GM18507 (cell line): ENCODE measurements at places on chromosomes 16 and 17.
A peak's percentile ranks its signal among the peaks of the same experiment; 100 is the strongest.

DNA sequence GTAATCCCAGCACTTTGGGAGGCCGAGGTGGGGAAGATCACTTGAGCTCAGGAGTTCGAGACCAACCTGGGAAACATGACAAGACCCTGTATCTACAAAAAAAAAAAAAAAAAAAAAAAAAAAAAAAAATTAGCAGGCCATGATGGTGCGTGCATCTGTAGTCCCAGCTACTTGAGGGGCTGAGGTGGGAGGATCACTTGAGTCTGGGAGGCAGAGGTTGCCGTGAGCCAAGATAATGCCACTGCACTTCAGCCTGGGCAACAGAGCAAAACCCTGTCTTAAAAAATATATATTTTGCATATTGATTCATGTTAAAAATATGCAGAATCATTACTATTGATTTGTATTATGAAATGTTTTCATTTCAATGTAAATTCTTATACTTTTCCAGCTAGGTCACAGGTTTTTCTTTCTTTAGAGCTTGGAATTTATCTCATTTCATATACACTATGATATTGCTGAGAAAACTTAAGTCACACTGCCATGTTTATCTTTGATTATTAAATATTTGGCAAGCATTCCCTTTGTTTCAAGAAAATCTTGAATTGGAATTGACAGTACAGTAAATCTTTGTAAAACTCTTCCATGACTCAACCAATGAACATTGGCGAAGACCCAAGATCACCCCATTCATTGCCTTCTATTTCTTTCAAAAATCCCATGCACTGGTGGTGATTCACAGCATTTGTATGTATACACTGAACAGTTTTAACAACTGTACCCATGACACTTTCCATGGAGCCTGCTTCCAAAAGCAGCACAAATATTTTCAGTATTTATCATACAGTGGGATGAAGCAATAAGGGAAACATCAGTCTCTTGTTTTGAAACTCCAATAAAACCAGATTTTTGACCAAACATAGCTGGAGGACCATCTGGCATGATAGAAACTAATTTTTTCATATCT lies 83.5 kb upstream of the TNRC6A start:
- no peak for DNase-seq

DNA sequence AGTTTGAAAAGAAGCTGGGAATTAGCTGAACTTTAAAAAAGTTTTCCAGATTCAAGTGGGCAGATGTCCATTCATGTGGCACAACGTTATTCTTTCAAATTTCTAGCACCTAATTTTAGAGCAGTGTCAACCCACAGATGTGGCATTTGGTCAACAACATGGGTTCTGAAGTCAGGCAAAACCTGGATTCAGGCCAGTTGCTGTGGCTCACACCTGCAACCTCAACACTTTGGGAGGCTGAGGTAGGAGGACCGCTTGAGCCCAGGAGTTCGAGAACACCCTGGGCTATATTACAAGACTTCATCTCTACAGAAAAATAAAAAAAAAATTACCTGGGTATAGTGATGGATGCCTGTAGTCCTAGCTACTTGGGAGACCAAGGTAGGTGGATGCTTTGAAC lies 380.2 kb upstream of the SALL1 start:
- DNase-seq: no peak

DNA sequence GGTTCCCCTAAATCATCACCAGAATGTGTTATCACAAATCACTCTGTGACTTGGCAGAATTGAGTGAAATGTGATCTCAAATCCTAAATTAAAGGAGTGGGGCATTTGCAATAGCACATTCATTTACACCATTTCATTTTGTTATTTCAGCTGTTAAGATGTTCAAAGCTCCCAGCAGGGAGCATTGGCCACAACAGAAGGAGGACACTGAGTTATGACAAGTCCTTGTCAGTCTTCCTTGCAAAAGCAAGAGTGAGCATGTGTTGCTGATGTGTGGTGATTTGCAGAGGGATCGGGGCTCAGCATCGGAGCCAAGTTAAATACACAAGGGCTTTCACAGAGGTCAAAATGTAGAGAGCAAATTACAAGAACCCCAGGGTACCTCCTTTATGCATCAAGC lies 372.2 kb upstream of the CDH5 start:
- no peak for DNase-seq

GRCh38 chr17:82531431-82531881 lies 11.9 kb downstream of the FOXK2 start:
- no peak for DNase-seq

- no peak for DNase-seq
Measured at GRCh38 chr17:75407655-75408352, 2.3 kb upstream of the GRB2 start.

- DNase-seq: no peak
Measured at GRCh38 chr16:68342620-68343019, 31.8 kb downstream of the PRMT7 start.

DNA sequence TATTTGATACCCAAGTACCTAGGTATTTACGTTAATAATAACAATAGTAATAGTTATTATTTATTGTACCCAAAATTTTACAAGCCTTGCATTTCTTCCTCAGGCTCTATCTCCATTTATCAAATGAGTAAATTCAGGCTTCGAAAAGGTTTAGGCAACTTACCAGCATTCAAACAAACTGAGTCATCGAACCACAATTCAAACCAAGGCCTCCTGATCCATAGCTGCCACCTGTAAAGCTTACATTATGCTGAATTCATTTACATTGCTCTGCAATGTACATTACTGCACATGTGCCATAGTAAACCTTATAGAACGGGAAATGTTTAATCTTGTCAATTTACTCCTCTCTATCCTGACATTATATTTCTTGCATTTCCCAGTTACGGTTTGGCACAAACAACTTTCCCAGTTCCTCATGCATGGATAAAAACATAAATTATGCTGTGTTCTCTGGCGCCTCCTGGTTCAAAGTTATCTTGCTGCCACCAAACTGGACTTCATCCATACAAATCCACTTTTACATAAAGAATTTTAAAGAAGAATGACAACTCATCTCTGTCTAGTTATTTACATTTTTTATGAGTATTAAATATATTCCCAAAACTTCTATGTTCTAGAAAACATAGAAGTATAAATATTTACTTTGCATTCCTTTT lies 360.6 kb upstream of the SOX9 start:
- DNase-seq: no peak

- peak; percentile 73 for DNase-seq
Measured at GRCh38 chr16:85569615-85570212, 43.4 kb upstream of the GSE1 start.

GRCh38 chr16:4826980-4827379 lies 20.1 kb downstream of the GLYR1 start:
- DNase-seq: no peak

DNA sequence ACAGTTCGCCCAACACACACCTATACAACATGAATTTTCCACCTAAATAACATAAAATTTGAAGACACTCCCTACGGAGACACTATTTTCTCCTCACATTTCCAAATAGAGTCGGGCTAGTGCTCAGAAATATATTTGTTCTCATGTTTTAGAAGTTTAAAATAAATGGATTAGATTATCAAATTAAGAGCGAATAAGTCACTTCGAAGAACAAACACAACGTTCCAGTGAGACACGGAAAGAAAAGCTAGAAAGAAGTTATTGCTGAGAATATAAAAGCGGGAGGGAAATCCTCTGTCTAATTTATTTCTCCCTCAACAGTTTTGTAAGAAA lies 2.0 kb upstream of the HS3ST3B1 start:
- no peak for DNase-seq

DNA sequence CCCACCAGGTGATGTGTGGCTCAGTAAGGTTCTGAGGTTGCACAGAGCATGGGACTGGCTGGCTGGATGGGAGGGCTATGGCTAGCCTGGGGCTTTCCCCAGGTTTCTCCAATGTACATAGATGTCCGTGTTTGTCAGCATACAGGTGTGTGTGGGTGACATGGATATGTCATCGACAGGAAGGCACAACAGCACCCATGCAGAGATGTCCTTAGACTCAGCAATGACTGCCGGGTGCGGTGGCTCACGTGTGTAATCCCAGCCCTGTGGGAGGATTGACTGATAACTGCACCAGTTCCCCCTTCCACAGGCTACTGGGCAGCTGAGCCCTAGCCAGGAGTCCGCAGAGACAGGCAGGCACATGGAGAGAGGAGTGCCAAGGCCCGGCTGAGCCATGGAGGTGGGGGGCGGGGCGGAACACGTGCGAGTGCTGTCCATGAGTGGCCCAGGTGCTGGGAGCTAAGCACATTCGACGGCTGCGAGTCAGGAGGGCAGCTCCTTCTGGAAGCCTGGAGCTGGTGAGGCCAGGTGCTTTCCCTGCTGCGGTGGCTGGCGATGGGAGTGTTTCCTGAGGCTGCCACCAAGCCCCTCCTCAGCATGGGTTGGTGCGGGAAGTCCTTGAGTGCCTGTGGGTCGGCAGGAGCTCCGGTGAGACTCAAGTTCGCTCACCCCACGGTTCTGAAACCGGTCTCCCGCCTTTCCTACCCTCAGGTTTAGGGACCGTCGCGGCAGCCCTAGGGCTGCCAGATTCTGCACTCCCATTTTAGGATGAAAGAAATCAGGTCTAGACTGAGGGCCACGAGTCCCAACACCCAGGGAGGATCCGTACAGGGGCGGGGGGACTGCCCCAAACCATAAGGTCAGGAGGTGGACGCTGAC lies 858 bp upstream of the ASPSCR1 start:
- DNase-seq: no peak

DNA sequence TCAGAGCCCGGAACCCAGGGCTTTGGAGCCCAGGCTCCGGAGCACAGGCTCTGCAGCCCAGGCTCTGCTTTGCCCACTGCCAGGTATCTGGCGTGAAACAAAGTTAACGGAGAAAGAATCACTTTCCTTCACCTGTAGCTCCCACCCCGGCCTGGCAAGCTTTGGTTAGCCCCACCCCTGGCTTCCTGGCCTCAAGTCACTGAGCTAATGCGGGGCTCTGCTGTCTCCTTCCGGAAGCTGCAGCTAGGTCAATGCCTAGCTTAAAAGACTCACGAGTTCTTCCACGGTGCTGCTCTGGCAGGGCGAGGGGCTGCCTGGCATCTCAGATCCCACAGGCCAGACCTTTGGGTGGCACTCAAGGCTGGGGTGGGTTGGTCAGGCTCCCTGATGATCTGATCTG lies 21.1 kb upstream of the SPPL2C start:
- DNase-seq: no peak

DNA sequence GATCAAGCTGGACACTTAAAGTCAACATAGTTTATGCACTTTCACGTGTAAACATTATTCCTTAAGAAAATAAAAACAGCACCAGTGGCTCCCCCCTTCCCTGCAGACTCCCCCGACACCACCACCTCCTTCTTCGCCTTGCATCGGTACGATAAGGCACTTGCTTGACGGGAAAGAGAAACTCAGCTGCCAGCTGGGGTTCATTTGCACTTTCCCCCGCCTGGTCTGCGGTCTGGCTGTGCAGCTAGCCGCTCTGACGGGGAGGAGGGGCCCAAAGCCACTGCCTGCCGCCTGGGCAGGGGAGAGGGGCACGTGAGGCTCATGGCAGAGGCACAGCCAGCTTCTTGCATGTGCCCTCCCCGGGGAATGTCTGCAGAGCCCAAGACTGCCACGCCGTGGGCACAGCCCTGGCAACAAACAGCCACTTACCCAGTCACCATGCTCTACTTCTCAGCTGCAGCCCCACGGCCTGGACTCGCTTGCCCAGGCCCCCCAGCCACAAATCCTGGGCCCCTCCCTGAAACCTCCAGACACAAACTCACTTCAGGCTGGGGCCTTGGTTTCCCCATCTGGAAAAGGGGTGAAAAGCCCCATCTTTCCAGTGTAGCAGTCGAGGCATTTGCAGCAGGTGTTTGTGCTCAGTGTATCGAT lies 16.5 kb upstream of the PRM1 start:
- DNase-seq: peak; percentile 60

DNA sequence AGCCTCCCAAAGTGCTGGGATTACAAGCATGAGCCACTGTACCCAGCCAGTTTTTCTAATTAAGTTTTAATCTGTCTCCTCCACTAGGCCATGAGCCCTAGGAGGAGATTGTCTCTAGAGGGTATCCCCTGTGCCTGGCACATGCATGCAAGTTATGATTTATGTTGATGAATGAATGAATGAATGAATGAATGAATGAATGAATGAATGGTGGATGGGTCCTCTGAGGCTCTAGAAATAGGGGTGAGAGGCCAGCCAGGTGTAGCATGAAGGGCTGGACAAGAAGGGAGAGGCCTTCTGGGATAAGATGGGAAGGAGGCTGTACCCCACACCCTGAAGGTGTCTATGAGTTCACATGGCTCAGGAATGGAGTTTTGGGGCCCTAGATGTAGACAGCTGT lies 48.8 kb downstream of the EMP2 start:
- no peak for DNase-seq

DNA sequence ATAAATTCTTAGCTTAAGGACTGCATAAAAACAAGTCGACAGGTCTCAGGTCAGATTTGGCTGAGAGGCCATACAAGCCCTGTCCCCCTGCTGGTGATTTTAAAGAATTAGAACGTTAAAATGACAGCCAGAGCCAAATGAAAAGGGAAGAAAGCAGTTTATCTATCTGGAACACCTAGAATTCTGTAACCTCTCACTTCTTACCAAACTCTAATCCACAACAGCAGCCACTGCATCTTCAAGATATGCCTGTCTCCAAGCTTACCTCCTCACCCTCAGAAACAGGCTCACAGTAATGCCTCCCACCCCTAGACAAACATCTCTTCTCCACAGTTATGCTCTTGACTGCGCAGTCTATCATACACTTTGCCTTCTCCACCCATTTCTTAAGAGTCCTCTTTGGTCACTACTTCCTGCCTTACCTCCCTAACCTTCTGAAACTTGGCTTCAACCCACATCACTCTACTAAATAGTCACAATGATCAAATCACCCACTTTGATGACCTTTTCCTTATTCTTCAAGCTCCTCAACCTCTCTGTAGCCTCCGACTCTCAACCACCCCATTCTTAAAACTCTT lies 14.2 kb downstream of the ANKFY1 start:
- peak; percentile 20 for DNase-seq

- no peak for DNase-seq
Measured at GRCh38 chr17:1377334-1377733, 22.7 kb downstream of the YWHAE start.

DNA sequence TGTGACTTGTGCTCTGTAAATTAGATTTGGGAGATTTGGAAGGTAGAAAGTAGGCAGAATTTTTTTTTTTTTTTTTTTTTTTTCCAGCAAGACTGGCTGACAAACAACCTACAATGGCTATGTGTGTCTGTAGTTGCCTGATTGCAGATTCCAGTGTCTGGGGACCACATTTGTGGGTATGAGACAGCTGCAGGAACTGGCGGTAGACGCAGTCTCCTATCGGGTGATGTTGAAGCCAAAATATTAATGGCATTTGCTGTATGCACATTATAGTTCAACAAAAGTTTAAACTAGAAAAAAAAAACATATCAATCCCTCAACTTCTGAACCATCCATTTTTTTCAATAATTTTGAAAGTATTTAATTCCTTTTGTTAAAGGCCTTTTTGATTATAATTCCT lies 665.2 kb downstream of the TOX3 start:
- no peak for DNase-seq

DNA sequence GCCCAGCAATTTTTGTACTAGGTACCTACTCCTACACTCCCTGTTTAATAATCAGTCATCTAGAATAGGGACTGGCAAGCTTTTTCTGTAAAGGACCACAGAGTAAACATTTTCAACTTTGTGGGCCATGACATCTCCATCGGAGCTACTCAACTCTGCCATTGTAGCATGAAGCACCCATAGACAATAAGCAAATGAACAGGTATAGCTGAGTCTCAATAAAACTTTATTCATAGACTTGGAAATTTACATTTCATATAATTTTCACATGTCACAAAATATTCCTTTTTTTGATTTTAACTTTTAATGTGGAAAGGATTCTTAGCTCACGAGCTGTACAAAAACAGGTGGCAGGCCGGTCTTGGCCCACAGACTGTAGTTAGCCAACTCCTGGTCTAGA lies 345.8 kb downstream of the SOX9 start:
- no peak for DNase-seq

GRCh38 chr16:168424-168823 lies 2.6 kb downstream of the HBM start:
- DNase-seq: no peak
